ENCODE measurements at places on chromosomes 6 and 20.

- DNase-seq: no peak
Measured at GRCh38 chr6:166678426-166678825, 51.4 kb upstream of the RPS6KA2 start.

DNA sequence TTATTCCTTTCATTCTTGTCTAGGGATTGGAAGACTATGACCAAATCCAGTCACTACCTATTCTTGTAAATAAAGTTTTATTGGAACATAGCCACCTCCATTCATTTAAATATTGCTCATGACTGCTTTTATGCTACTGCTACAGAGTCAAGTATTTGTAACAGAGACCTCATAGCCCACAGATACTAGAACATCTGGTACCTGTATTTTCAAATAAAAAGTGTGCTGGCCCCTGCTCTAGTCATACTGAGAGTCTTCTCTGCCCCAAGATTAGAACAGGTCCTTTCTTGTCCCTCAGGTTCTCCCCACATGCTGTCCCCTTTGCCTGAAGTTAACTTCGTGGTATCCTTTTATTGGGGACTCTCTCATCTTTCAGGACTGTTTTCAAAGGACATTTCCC is 422.3 kb downstream of the CBLN4 start:
- DNase-seq: no peak

GRCh38 chr6:31405996-31406395 is 2.6 kb downstream of the MICA start:
- no peak for DNase-seq

DNA sequence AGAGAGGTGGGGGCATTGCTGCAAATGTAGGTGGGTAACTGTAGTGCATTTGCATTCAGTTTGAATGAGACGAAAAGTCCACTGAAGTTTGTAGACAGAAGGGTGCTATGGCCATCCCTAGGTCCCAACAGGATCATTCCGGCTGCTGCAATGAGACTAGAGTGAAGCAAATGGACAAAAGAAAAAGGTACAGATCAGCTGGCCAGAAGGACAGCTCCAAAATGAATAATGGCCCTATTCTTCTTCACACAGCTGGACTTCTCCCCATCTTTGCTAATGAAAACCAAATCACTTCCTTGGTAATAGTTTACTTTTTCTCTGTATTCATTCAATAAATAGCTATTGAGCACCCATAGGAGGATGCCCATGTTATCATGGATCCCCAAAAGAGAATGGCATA is 56.4 kb upstream of the TPD52L1 start:
- no peak for DNase-seq

- peak; percentile 56 for DNase-seq
Measured at GRCh38 chr6:36727505-36728021, 29.9 kb downstream of the RAB44 start.

DNA sequence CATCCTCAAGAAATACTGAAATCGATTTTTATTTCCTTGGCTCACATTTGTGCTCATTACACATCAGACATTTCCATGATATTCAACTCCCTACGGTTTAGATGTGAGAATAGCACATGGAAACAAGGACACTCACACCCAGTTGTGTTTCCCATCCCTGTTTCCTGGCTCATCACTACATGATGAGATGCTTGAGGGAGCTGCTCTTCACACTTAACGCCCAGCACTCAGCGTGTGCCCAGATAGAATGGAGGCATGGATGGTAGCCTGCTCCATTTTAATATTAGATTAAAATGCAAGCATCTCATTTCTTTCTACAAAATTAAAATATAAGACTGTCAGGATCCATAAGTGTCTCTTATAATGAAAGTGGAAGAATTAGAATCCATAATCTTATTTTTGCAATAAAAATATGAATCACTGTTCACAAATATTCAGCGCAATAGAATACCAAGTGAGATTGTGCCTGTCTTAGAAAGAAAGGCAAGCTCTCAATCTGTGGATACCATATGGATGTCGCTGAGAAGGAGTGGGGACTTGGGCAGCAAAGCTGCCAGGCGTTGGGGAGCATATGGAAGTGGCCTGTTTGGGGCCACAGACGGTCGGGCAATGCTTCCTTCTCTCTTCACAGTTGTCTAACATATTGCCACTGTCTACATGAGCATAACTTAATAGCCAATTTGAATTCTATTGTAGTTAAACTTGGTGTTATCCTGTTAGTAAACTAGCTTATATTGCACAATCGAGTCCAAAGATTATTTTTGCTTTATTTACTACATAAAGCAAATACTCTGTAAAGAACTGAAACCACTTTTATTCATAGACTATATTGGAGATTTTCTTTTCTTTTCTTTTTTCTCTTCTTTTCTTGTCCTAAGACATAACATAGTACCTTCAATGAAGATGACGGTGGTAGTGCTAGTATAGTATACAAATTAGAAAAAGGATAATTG is 206.8 kb upstream of the QKI start:
- DNase-seq: no peak

- no peak for DNase-seq
Measured at GRCh38 chr6:43016176-43016942, 2.3 kb downstream of the KLHDC3 start.

GRCh38 chr6:89582669-89583325 is 55.8 kb downstream of the LYRM2 start:
- no peak for DNase-seq

DNA sequence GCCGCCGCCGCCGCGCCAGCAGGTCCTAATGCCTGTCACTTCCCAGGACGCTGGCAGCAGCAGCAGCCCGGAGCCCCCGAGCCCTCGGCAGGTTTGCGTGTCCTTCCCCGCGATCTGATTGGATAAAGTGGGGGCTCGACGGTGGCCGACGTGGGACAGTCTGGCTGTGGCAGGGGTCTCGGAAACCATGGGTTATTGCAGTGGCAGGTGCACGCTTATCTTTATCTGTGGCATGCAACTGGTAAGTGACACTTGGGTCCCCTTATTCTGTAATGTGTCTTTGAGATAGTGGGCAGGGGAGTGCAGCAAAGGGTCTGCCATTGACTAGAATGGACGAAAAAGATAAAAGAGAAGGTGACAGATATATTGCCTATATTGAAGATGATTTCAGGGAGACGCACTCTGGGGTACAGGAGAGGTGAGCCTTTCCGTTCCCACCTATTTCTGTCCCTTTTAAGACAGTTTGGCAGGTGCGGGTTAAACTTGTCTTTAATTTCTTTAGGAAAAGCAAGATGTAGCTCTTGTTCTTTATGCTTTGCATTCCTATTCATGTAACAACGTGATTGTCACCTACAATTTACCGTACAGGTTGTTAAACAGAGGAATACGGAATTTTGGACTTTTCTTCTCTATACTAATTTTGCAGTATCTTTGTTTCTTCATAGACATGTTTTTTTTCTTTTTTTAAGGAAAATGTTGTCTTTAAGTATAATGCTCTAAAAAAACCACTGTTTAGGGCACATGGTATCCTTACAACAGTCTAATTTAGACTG is 535 bp downstream of the NKAIN2 start:
- DNase-seq: peak; percentile 80

DNA sequence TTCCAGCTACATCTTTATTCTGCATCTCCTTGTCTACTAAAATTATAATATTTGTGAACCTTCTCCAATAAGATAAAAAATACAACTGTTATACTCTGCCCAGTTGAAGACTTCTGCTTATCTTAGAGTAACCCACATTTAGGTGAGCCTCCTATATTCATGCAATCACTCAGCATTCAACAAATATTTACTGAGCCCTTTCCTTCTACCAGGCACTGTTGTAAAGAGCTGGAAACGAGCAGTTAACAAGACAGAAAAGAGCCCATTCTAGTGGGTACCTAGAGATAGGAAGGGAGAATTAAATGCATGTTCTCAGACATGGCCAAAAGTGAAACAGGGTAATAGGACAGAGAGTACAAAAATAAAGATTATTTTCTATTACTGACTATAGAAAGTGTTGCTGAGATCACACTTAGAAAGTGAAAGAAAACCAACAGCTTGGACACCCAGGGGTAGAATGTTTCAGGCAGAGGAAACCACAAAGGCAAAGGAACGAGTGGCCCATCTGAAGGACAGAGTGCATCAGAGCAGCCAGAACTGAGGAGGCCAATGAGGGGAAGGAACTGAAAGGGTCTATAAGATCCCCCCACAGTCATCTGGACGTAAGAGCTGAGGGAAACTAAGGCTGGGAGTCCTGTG is 50.8 kb upstream of the SMLR1 start:
- no peak for DNase-seq

GRCh38 chr20:19143890-19144289 is 68.6 kb upstream of the SLC24A3 start:
- DNase-seq: no peak

DNA sequence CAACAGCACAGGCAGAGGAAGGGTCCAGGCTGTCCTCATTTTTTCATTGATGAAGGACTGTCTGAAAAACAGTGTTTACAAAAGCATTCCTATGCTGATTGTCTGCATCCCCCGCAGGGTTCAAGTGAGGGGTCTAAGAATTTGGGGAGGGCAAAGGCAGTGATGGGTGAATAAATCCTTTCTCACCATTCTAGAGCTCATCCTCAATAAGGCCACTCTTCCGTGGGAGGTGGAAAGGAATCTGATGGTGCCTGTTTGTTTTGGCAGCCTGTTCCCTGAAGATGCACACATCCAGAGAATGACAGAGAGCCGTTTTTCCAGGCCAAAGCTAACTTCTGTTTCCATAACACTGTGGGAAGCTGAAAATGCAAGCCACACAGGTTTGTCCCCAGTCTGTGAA is 164.5 kb downstream of the MOXD1 start:
- DNase-seq: no peak

DNA sequence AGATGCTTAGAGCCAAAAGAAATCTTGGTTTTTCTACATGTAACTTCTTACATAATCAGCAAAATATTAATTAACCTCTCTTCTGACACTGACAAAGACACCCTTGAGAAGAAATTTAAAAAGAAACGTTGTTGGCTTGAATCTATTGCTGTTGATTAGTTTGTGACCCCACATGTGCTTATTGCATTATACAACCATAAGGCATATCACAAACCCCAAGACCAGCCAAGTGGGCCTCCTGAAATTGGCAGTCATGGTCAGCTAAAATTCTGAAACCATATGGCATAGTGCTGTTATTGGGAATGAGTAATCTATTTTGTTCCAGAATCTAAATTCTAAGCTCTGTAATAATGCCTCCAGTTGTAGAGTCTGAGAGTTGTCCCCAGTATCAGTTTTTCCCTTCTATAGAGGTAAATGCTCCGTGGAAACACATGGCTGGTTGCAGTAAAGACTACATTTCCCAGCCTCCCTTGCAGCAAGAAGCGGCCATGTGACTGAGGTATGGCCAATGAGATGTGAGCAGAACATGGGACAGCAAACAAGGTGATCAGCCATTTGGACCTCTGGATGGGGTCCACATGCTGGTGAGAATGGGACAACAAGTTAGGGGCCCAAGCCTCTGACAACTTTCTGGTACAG is 42.3 kb upstream of the PTPN1 start:
- DNase-seq: no peak

DNA sequence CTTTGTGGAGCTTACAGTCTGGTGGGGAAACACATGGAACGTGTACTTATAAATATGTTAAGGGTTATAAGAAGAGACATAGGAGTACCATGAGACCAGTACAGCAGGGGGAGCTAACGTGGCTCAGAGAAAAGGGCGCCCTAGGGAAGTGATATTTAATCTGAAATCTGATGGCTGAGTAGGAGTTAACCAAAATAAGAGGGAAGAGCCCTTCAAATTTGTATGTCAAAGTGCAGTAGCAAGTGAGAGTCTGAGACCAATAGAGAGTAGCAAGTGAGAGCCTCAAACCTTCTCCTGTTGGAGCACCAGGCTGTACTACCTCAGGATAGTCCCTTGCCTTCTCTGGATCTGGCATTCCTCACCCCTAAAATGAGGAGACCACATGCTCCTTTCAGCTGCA is 6.1 kb upstream of the PKIG start:
- DNase-seq: no peak

GRCh38 chr6:138454981-138455706 is 44.1 kb downstream of the NHSL1 start:
- no peak for DNase-seq

GRCh38 chr6:31617010-31617409 is 2.0 kb downstream of the AIF1 start:
- no peak for DNase-seq

DNA sequence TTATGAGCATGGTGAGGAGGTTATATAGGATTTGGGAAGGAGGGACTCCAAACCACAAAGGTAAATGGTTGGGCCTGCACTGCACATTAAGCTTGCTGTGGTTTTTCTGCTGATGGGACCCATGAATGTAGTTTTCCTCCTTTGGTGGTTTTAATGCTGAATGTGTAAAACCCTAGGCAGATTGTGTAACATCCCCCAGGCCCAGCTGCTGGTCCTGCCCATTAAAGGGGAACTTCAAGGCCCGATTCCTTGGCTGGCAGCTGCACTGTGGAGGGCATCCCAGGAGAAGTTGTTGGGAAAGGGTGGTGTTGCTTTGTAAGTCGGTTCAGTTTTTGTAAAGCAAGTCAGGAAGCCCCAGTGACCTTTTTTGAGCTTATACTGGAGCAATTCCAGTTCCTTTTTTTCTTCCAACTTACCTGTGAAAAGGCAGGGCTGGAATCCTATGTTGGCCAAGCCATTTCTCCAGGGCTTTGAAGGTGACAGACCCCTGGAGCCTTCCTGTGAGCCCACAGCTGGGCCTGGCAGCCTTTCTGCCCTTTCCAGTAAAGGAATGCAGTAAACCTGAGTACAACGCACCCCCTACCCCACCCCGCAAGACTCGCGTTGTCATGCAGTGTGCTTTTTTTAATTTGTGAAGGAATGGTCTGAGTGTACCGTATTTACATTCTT is 43.1 kb upstream of the NAA20 start:
- no peak for DNase-seq

- DNase-seq: no peak
Measured at GRCh38 chr20:2616634-2617033, 35.8 kb upstream of the NOP56 start.

DNA sequence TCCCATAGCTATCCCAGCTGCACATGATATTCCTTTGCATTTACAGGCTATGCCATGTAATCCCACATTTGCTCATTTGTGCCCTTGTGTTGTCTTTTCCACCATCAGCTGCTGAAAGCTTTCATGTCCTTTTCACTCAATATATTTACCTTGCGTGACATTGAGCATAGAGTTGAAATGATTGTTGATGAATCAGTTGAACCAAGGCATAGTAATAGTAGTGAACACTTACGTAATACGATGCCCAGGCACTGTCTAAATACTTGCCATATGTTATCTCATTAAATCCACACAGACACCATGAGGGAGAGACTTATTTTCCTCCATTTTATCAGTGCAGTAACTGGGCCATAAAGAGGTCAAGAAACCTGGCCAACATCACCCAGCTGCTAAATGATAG is 13.1 kb downstream of the RNF8 start:
- DNase-seq: no peak

DNA sequence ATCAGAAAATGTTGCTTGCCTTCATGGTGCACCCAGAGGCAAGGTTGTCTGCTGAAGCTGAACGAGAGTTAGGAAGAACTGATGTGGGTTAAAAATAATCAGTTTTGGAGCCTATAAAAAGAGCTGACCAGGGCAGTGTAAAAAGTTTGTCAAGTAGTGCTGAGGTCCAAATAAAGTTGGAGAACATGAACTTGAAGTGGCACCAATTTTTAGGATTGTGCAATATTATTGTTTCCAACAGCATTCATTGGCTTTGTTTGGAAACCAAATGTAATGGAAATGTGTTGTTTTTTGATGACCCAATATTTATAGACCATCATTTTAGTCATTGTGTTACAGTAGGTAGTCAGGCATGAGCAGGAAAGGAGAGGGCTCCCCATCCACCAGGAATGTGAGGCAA is 55.7 kb downstream of the GPR63 start:
- no peak for DNase-seq

- no peak for DNase-seq
Measured at GRCh38 chr6:99185525-99185924, 163.9 kb downstream of the FAXC start.

Data from chondrocyte (in vitro differentiated cells).